ENCODE measurements at places on chromosomes 3 and 15. TPM values are rescaled to one million over a fixed set of nuclear protein-coding genes. Genes with fewer than 3 reads are reported as not detected.

The VWA5B2 gene
- total RNA-seq = 0.16 TPM

The SCG5 gene
- not detected for total RNA-seq

The GOLGA6B gene
- 0.47 TPM for total RNA-seq

The ANKDD1A gene
- 7.9 TPM for total RNA-seq

The TTLL13 gene
- 0.70 TPM for total RNA-seq

The KBTBD13 gene
- not detected for total RNA-seq

The GNAT1 gene
- total RNA-seq = 0.28 TPM
